ENCODE measurements at places on chromosomes 7 and 10.

GRCh38 chr10:18665815-18666558 lies 6.8 kb downstream of the ARL5B start:
- DNase-seq, result no peak

- no peak for DNase-seq
Observed at GRCh38 chr10:29691564-29692072, 56.8 kb upstream of the SVIL start.

DNA sequence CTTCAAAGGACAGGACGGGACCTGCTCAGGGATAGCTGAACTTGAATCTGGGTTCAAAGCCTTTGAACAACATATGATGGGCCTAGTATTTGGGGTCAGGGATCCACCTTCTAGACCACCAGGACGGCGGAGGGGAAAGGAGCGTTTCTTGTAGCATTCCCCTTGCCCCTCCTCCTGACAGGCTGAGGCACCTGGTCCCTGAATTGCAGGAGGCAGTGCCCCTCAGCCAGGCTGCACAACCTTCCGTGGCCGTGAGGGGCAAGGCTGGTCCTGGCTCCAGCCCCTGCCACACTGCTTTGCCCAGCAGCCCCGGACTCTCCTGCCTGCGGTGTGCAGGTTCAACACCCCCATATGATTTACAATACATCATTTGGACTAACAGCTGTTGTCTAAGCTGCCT lies 58.1 kb downstream of the INSIG1 start:
- DNase-seq, result no peak

GRCh38 chr7:34596887-34597286 lies 61.1 kb upstream of the NPSR1 start:
- DNase-seq, result no peak

GRCh38 chr10:21159669-21160068 lies 262.6 kb upstream of the NEBL start:
- DNase-seq, result no peak

DNA sequence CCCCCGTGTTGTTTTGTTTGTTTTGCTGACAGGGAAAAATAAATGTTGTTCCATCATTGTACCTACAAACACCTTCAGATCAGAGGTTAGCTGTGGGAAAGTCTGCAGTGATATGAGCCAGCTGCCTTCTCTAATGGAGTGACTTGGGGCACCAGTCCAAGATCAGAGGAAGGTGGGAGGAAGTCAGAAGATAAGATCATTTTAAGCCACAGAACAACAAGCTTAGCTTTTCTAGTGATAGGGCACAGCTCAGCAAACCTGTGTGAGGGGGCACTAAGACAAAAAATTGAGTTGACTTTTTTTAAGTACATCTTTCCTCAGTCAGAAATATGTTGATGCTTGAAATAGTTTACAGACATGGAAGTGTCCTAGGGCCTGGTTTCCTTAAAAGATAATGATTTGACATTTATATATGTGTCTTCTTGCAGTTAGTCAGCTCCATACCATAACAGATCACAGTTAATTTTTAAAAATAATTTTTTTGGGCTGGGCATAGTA lies 240.3 kb upstream of the KAT6B start:
- peak; percentile 18 for DNase-seq

- no peak for DNase-seq
Observed at GRCh38 chr7:100818366-100818765, 9.0 kb downstream of the EPHB4 start.

- no peak for DNase-seq
Observed at GRCh38 chr7:95318501-95319100, 5.7 kb downstream of the PON1 start.

DNA sequence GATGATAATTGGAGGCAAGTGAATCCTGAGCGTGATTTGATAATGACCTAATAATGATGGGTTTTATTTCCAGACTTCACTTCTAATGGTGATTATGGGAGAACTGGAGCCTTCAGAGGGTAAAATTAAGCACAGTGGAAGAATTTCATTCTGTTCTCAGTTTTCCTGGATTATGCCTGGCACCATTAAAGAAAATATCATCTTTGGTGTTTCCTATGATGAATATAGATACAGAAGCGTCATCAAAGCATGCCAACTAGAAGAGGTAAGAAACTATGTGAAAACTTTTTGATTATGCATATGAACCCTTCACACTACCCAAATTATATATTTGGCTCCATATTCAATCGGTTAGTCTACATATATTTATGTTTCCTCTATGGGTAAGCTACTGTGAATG lies 79.6 kb downstream of the CFTR start:
- DNase-seq, result no peak

DNA sequence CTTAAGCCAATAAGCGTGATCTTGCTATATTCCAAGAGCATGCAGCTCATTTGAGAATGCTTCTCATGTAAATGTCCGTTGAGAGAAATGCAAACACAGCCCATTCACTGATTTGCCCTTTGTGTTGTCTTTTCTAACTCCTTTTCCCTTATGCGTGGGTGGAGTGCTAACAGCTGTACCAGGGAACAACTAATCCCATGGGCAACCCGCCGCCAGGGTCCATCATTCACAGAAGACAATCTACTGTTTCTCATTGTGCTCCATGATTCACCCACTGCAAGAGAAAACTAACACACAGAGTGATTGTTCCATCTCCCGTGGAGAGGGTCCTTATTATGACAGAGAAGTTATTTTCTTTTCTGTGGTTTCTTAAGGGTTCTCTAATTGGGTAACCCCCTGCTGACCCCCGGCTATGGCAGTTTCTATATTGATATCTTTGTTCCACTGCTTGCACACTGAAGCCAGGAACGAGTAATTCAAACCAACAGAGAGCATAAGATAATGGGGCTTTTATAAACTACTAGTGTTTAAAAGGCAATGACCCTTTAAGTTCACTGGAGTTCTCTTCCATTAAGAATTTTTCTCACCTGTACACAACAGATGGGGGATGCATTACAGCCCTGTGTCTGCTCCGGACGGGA lies 298.7 kb downstream of the BAMBI start:
- no peak for DNase-seq

- DNase-seq, result no peak
Observed at GRCh38 chr7:22005151-22005550, 59.5 kb upstream of the CDCA7L start.

DNA sequence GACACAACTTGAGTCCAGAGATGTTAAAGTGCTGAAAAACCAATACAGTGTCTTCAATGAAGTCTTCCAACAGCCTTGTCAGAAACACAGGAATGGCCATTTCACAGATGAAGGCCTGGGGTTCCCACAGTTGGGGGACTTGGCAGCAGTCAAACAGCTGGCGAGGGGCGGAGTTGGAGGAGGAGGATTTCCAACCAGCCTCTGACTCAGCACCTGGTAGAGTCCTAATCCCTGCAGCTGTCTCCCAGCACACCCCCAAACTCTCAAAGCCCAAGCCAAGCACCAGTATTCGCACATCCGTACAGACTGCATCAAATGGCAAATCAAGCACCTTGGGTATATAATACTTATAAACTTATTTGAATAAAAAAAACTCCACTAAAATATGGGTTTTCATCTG lies 28.0 kb downstream of the CTBP2 start:
- DNase-seq, result no peak

- DNase-seq, result no peak
Observed at GRCh38 chr7:81014266-81014665, 95.4 kb upstream of the SEMA3C start.

DNA sequence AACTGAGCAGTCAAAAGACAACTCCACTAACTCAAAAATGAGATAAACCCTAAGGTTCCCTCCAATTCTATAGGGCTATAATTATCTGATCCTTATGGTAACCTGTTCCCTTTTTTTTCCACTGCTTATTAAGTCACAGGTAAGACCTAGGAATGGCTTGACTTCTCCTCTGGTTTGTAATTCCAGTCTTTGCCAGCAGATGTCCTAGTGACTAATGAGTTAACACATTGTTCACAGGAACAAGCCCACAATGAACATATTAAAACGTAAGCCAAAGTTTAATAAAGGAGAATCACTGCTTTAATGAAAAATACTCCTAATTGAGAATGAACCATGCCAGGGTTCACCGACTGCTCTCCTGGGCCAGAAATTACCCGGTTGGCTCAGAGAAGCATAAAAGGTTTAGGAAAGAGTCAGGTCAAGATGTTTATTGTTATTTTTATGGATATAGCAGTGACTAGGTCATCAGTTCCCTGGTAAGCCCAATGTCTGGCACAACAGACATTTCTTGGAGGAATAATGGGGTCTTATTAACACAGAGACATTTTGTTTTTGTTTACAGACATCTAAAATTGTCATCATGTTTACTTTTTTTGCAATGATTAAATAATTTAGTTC lies 120.1 kb downstream of the ELAPOR2 start:
- DNase-seq, result no peak

DNA sequence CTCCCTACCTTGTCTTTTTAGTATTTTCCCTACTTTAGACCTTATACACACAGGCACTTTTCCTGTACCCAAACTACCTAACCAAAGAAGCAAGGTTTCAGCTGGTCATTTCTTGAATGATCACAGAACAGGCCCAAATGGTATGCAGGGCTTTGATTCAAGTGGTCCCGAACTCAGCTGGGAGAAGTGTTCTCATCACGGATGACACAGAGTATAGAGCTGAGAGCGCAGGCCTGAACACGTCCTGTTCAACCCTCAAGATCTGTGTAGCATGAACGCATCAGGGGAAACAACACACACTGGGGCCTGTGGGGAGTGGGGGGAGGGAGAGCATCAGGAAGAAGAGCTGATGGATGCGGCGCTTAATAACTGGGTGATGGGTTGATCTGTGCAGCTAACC lies 318.2 kb downstream of the SFMBT2 start:
- no peak for DNase-seq

DNA sequence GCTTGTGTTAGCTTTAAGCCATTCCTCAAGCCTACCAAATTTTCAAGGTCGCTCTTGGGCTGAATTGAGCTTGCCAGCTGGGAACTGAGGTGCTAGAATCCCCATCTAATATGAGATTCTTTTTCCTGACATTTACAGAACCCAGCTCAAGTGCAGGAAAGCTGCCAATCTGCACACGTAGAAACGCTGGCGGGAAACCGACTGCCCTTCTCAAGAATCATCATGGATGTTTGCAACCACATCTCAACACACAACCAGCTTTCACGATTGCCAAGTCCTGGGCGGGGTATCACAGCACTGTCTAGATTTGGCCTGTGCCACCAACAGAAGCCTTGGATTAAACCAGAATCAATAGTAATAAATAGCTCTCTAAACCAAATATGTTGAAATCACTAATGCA lies 203.7 kb downstream of the DIP2C start:
- DNase-seq, result no peak

- DNase-seq, result no peak
Observed at GRCh38 chr10:132305654-132306342, 2.0 kb downstream of the STK32C start.

- no peak for DNase-seq
Observed at GRCh38 chr10:51074238-51075028, at the start of gene PRKG1. TSS of gene PRKG1 (plus strand) at chr10:51074487.

DNA sequence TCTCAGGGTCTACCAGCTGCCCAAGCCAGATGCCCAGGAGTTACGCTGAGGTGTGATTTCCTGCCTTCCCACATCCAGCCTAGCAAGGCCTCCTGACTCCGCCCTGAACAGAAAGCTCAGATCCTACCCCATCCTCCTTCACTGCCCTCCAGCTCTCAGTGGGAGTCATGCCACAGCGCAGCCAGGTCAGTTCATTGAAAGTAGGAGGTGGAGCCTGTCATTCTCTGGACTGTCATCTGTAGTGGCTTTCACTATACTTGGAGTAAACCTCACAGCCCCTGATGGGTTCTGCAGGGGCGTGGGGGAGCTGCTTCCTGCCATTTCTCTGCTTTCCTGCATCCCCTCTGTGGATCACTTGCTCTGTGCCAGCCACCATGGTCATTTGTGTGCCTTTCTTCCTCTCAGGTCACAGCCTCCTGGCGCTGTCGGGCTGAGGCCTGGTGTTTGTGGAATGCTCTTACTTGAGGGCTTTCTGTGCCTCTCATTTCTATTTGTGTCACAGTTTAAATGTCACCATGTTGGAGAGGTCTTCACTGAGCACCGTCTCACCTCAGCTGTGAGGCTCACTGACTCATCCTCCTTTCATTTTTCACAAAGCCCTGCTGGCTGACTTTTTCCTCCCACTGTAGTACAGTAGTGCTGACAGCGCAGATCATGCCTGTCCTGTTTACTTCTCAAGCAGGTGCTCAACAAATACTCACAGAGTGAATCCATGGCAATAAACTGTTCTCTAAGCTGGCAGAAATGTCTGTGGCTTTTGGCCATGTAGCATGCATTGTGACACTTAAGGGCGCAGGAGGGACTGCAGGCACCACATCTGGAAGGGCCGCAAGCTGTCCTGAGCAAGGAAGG lies 61.0 kb upstream of the TMEM248 start:
- no peak for DNase-seq

- no peak for DNase-seq
Observed at GRCh38 chr7:3033581-3033980, 10.1 kb downstream of the CARD11 start.

DNA sequence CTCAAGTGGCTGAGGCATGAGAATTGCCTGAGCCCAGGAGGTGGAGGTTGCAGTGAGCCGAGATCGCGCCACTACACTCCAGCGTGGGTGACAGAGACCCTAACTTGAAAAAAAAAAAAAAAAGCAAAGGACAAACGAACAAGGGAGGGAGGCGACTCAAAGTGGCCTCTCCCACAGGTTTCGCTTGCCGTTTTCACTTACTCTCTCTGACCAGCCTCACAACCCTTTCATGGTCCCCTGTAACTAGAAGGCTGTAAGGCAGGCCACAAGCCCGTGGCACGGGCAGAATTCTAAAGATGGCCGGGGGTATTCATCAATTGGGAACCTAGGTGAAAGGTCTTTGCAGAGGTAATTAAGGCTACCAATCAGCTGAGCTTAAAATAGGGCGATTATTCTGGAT lies 25.5 kb downstream of the GNA12 start:
- no peak for DNase-seq

- DNase-seq, result no peak
Observed at GRCh38 chr10:124739119-124739921, 4.9 kb downstream of the FAM53B start.

DNA sequence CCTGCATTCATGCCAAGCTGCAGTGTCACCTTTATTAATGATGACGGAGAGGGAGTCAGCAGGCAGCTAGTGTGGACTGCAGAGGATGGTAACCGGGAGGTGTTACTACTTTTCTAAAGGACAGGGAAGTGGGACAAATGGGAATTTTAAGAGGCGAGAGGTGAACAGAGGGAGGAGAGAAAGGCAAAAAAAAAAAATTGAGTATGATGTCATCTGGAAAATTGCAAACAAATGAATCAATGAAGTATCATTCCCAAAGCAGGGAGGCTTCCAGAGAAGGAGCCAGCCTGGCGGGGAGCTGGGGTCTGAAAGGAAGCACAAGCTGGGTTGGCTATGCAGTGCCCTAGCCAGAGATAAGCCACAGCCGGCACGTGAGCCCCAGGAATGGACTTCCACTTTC lies 12.9 kb downstream of the FRG2B start:
- no peak for DNase-seq

- DNase-seq, result no peak
Observed at GRCh38 chr10:11068861-11069633, 51.4 kb downstream of the CELF2 start.

All from activated CD4-positive, CD25-positive, alpha-beta regulatory T cell treated with anti-CD3 and anti-CD28 coated beads, Interleukin-2, amount 50 U/mL, for 16 hours (primary cell).